ENCODE measurements at places on chromosomes 5 and 9. TPM values are rescaled to one million over a fixed set of nuclear protein-coding genes. Genes with fewer than 3 reads are reported as not detected.
A peak's percentile ranks its signal among the peaks of the same experiment; 100 is the strongest.

The C7 gene
- 147 TPM for total RNA-seq

- H3K27me3 ChIP-seq = no peaks in the 10 kb centered on the region
- no peak overlapping the region for H3K4me3 ChIP-seq
These were observed 453 bp upstream of the DOK3 start for GRCh38 chr5:177509991-177510566.

The MARVELD2 gene
- total RNA-seq = 5.5 TPM

DNA sequence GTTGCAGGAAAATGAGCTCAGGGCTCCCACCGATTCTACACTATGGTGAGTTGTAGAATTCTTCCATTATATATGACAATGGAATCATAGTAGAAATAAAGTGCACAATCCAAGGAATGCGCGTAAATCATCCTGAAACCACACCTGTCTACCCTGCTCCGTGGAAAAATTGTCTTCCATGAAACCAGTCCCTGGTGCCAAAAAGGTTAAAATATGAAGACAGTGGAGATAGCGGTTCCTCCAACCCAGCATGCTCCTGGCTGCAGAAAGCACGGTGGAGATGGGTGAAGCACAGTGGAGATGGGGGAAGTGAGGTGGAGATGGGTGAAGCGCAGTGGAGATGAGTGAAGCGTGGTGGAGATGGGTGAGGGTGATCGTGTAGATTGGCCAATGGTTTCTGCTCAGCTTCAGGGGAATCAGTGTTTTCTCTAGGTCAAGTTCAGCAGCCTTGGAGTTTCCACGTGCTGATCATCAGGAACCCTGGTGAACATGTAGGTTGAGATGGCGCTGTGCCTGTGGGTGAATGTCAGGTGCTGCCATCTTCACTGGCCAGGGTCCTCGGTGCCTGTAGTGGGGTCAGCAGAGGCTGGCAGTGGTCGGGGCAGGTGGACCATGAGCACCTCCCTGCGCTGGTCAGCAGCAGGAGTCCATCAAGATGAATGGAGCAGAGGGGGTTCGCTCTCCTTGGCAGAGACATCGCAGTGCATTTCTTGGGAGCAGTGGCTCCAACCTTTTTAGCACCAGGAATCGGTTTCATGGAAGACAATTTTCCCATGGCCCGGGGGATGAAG is 20.3 kb downstream of the PAEP start:
- H3K4me3 ChIP-seq = no peak overlapping the region
- no peaks in the 10 kb centered on the region for H3K36me3 ChIP-seq
- no peaks in the 10 kb centered on the region for H3K27me3 ChIP-seq
- no peaks in the 10 kb centered on the region for H3K4me1 ChIP-seq
- H3K27ac ChIP-seq = no peak overlapping the region
- no peak for DNase-seq

GRCh38 chr5:53019320-53019719 is 30.2 kb downstream of the ITGA2 start:
- H3K27ac ChIP-seq = no peak overlapping the region
- no peak for DNase-seq

DNA sequence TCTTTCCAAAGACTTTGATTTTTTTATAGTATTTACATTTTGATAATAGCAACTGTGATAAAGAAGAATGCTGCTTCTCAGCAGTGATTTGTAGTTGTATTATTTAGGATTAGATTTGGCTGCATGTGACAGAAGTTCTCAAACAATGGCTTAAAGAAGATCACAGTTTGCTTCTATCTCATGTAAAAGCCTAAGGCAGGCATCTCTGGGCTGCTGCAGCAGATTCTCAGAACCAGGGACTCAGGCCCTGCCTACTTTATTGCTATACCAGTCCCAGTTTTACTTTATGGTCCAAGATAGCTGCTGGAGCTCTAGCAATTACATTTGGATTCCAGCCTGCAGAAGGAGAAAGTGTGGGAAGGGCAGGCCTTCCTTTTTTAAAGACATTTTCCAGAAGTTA is 8.8 kb upstream of the SNX2 start:
- no peaks in the 10 kb centered on the region for H3K36me3 ChIP-seq
- H3K4me3 ChIP-seq = no peak overlapping the region
- no peak for DNase-seq

- no peaks in the 10 kb centered on the region for H3K36me3 ChIP-seq
- H3K27me3 ChIP-seq = no peaks in the 10 kb centered on the region
- no peak overlapping the region for H3K27ac ChIP-seq
These were observed 333.7 kb upstream of the EDIL3 start for GRCh38 chr5:84718377-84718776.

GRCh38 chr9:71911061-71911907 is at the start of the genes ABHD17B and C9orf85:
ABHD17B (minus strand) TSS chr9:71911193; CDS start chr9:71875080, 36,113 bp downstream.
C9orf85 (plus strand) TSS chr9:71911639; CDS start chr9:71911735, 96 bp downstream.
- peak; percentile 100 for DNase-seq
- H3K4me3 ChIP-seq = peak within 1 kb of the TSS; percentile 94
- peak within 1 kb of the TSS; percentile 96 for H3K27ac ChIP-seq
